ENCODE measurements at places on chromosomes 7 and 10.
A peak's percentile ranks its signal among the peaks of the same experiment; 100 is the strongest.

DNA sequence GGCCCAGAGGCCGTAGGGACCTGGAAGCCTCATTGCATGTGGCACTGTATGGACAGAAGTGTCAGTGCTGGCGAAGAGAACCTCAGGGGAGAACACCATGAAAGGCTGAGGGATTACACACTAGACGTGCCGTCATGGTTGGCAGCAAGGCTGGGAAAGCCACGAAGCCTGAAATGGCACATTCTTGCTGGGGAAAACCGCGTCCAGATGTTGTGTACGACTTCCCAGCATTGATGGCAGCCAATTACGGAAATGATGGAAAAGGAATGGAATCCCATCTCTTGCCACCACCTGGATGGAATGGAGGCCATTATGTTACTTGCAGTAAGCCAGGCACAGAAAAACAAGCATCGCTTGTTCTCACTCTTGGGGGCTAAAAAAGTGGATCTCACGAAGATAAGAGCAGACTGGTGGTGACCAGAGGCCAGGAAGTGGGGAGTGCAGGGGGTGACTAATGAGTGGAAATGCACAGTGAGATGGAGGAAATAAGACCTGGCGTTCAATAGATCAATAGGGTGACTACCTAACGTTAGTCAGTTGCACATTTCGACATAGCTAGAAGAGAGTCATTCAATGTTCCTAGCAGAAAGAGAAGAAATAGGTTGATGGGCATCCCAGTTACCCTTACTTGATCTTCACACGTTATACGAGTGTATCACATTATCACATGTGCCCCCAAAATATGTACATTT, 14.6 kb upstream of the PWWP2B start:
- DNase-seq: peak; percentile 53

GRCh38 chr7:142560166-142560565, 189.1 kb upstream of the PRSS1 start:
- no peak for DNase-seq

DNA sequence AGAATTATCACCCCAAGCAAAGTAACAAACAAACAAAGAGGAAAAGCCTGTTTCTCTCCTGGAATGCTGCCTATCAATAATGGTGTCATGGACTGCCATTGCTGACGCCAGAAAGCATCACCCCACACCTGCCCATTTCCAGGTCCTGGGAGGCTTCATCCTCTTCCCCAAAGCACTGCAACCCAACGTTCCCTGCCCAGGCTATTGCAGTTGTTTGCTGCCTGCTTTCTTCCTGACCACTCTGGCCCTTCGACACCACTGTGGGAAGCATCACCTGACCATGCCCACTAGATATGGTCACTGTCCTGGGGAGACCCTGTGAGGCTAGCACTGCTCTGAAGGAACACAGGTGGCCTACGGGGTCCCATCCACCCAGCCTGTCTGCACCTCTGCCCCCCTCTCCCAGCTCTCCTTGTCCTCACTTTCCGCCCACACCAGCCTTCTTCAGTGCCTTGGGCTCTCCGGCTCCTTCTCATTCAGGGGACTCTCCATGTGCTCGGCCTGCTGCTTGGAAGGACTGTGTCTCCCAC, 439.6 kb downstream of the GLRX3 start:
- no peak for DNase-seq

DNA sequence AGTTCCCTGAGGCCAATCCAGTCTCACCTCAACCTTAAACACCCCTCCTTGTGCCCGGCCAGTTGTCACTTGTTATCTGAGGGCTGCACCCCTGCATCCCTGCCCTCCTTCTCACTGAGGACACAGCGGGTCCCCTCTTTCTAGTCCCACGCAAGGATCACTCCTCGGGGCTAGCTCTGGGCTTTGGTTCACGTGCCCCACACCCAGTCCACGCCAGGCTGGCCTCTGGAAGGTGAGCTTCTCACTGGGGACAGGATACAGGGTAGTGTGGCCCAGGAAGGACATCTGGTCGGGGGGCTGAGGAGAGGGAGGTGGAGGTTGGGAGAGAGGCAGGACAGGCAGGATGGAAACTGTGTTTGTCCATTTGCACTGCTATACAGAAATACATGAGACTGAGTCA, 25.5 kb downstream of the UPP1 start:
- no peak for DNase-seq

DNA sequence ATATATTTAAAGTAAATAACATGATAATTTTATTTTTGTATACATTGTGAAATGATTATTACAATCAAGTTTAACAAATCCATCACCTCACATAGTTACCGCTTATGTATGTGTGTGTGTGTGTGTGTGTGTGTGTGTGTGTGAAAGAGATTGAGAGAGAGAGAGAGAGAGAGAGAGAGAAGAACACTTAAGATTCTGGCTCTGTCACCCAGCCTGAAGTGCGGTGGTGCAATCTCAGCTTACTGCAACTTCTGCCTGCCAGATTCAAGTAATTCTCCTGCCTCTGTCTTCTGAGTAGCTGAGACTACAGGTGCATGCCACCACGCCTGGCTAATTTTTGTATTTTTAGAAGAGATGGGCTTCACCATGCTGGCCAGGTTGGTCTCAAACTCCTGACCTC, 17.8 kb downstream of the LYZL1 start:
- no peak for DNase-seq

- no peak for DNase-seq
These were observed 6.6 kb upstream of the NRF1 start for GRCh38 chr7:129604713-129605437.

GRCh38 chr7:39051279-39051678, 73.6 kb downstream of the POU6F2 start:
- no peak for DNase-seq

- DNase-seq: no peak
These were observed 55.0 kb downstream of the PKD1L1 start for GRCh38 chr7:47893238-47893637.

- DNase-seq: no peak
These were observed 57.3 kb upstream of the DPYSL4 start for GRCh38 chr10:132129431-132129830.

- no peak for DNase-seq
These were observed 4.7 kb downstream of the ZDHHC6 start for GRCh38 chr10:112442063-112442462.

DNA sequence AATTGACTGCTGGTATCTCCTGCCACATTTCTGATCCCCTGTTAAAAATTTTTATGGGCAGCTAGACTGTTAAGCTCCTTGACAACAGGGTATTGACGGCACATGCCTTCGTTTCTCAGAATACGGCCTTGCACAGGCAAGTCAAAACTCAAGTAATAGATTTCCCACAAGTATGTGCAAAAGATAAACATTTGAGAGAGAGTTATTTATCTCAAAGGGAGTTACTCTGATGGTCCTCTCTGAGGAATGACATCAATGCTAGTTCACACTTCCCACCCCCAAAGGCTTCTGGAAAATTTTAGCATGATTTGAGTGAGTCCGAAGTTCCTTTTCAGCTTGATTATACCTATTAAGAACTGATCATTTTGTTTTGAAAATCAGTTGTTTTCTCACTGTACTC, 71.9 kb downstream of the JCAD start:
- DNase-seq: no peak

GRCh38 chr10:12638103-12638502, 288.8 kb downstream of the CAMK1D start:
- no peak for DNase-seq

DNA sequence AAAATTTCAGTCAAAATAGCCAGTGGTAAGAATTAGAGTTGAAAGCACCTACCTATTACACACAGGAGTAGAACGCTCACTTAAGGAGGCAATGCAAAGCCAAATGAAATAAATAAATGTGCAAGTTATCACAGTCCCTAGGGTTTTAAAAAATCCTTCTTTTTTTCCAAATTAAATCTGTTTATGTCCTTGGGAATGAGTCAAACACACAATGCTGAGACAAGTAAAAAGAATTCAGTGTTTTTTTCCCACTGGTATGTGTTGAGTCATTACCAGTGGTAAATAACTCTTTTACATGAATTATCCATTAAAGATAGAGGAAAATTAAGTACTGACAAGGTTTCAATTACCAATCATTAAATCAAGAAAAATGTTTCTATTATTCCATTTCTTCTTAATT, 438.6 kb downstream of the TNS3 start:
- DNase-seq: no peak

DNA sequence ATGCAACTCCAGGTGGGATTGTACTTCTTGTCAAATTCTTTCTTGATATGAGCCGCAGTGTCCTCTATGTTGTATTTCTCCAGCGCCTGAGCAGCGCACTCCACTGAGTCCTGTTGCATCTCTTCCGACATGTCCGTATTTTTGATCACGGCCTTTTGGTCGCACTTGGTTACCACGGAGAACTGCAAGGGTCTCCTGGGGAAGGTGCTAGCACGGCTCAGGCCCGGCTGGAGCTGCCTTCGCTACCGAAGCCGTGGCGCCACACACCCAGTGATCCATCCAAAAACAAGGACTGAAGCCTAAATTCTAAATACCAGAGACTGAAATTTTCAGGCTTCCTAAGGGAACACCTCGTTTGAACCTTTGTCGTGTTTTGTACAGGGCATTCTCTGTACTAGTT, 194.4 kb upstream of the SEMA3D start:
- no peak for DNase-seq

DNA sequence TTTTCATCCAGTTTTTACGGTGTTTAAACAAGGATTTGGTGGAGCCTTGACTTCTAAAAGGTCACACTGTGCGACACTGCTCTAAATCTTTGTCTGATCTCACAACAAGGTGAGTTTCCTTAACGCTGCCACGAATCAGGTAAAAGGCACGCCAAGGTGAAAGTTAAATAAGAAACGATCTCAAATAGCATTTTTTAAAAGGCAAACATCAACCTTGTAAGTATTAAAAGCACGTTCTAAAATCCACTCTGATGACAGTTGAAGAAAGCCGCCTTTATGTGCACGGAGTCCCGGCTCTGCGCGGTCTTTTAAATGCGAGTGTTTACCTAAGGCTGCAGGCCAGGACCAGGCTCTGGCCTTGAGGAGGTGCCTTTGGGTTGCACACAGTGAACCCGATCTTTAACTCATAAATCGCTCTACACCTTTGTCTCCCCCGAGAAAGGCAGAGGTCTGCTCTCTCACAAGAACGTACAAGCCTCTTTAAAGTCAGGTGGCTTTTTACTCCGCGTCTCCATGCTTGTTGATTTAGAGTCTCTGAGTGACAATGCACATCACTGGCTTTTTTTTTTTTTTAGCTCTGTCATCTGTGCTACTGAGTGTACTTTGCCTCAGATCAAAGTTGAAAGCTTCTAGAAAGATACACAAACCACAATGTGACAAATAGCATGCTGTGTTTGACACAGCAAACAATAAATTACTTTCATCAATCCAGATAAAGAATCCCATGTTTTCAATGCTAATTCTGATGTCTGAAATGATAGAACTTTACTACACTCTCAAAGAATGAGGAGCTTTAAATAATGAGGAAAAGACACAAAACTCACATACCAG, 25.9 kb upstream of the RNF32 start:
- DNase-seq: no peak

GRCh38 chr7:67912437-67912836, 915.8 kb downstream of the TYW1 start:
- no peak for DNase-seq

DNA sequence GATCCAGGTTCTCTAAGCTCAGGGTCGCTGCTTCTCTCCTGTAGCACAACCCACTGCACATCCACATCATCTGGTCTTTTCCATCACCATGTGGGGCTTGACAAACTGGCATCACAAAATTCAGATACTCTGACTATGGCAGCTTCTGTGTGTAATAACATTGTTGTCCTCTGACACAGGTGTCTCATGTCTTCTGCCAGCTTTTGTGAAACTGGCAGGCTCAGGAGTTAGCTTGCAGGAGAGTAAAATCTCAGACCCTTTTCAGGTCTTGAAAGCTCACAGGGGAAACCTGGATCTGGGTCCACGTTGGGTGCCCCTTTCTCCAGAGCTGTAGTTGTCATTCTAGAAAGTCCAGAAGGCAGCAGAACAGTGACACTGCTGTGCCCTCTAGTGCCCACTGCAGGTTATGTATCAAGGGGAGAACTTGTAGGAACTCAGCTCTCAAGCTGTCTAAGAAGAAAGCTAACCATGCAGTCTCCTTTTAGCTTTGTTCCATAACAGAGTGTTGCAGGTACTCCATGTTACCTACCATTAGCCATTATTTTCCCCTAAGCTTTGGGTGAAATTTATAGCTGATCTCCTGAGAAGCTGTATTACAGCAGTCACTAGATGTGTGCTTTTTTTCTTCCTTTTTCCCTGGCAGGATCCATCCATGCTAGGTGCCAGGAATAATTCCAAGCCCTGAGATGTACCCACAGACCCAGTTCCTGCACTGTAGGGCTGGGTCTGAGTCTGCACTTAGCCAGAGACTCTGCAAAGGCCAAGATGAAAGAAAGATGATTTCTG, 102.7 kb downstream of the ZNF248 start:
- DNase-seq: no peak

DNA sequence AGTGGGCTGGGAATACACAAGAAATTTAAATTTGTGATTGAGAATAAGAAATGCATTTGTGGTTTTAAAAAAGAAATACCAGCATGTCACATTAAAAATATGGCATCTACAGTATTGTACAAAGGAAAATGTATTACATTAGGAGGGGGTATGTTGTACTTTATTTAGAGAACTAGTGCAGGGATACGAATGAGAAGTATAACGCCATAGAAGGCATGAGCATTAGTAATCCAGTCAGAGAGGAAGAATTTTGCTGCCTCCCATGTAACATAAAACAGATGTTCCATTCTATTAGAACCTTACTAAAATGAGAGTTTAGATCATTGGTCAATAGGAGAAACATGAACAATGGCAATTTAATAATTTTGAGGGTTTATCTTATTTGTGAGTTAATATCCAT, 182.2 kb downstream of the ADK start:
- no peak for DNase-seq

DNA sequence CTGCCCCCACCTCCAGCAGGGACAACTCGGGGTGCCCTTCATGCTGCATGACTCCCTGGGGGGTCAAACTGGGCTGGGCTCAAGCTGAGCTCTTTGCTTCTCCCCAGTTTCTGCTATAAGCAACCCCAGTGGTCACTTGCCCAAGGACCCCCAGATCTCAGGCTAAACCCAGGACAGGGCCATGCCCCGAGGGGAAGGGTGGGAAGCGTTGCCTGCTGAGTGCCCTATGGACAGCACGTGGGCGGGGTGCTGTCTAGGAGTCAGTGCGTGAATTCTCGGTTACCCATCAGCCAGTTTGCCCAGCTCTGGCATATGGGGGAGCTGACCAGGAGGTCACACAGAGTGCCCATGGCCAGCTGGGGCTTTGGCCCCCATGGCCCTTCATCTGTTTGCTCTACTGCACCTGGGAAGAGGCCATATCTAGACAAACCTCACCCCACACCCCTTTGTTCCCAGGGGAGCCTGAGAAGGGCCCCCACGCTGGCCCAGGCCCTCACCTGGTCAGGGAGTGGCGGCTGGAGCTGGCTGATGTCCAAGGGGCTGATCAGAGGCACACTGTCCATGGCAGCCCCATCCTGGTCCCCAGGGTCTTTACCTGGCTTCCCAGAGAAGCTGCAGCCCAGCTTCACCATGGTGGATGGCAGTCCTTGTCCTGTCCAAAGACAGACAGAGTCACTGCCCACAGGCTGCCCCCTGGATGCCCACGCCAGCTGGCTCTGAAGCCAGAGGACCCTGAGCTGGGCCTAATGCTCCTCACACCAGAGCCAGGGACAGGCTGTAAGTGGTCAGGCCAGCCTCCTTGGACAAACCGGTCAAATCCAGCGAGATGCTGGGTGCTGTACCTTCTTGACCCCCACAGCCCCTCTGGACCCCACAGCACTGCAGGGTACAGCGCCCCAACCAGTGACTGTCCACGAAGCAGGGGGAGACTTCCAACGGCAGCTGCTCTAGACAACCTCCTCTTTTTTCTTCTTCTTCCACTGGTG, 8.0 kb downstream of the CALY start:
- DNase-seq: no peak
